Cardiac septum (tissue), 1 donor: ENCODE measurements at places on chromosomes 2 and 18. TPM values are rescaled to one million over a fixed set of nuclear protein-coding genes. Genes with fewer than 3 reads are reported as not detected.

DNA sequence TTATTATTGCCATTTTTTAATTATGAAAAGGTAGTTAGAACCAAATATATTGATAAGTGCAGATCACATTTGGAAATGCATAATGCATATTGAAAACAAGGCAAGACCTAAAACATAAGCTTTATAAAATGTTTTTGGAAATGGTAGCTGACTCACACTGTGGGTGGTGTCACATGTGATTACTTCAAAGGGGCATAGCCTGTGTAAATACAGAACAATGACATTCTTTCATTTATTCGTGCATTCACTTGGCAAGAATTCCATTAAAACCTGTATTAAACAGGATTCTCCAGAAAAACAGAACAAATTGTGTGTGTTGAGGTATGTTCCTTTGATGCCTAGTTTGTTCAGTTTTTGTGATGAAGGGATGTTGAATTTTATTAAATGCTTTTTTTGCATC is 427.3 kb upstream of the ST6GAL2 start:
- no peak for DNase-seq

- DNase-seq, result no peak
Observed at GRCh38 chr2:27379383-27379835, 1.1 kb downstream of the ZNF513 start.

The SLC4A5 gene
- 3.6 TPM for total RNA-seq

DNA sequence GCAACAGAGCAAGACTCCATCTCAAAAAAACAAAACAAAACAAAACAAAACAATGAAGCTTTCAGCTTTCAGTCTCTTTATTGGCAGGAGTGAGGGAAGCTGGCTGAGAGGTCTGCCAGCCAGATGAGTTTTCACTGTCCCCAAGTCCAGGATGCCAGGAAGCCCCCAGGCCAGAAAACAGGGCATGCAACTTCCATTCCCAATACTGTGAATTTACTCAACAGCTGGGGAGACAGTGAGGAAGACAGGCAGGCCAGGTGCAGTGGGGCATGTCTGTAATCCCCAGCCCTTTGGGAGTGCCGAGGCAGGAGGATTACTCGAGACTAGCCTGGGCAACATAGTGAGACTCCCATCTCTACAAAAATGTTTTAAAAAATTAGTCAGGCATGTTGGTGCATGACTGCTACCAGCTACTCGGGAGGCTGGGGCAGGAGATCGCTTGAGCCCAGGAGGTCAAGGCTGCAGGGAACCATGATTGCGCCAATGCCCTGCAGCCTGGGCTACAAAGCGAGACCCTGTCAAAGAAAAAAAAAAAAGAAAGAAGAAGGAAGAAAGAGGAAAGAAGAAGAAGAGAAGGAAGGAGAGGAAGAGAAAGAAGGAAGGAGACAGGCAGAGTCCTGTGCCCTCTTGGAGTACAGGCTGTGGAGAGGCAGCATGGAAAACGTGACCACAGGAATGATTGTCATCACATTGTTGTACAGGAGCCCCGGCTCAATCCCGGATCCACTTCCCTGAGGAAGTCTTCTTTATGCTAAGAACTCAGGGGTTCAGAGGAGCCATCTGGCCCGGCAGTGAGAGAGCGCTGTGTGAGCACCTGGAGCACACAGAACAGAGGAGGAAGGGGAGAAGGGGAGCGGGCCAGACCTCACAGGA is 29.2 kb upstream of the POMC start:
- DNase-seq, result no peak

GRCh38 chr2:3637311-3637675 is 20.7 kb upstream of the ALLC start:
- peak; percentile 26 for DNase-seq

DNA sequence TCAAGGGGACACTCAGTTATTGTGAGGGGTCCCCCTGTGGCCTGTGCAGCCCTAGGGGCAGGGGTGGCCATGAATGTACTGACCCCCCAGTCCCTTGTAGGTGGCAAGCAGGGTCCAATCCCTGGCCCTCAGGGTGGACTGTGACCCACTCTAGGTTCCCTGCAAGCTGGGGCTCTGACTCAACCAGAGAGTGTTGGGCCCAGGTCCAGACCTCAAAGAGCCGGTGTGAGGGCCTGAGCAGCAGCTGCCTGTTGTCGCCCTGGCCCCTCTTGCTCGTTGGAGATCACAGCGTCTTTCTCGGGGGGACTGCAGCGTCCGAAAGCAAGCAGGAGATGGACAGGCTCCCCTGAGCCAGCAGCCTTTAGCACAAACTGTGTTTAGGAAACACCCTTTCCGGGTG is 66.8 kb upstream of the ATG16L1 start:
- no peak for DNase-seq

The ICA1L gene
- 5.7 TPM for total RNA-seq

DNA sequence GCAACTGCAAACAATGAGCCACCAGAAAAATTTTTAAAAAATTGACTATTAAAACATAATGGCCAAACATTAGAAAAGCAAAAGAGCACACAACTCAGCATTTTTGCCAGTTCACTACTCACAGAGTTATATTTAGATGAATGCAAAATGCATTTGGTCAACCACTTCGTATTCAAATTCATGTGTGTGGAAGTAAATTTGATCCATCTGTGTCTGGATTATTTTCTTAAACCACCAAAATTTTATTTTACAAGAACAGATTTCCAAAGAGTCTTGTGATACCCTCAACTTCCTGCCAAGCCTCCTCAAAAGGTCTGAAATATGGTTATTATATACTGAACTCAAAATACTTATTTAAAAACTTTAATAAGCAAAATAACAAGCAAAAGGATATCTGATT is 57.4 kb downstream of the PPP1R1C start:
- no peak for DNase-seq
